ENCODE measurements at places on chromosomes 13 and 19.

DNA sequence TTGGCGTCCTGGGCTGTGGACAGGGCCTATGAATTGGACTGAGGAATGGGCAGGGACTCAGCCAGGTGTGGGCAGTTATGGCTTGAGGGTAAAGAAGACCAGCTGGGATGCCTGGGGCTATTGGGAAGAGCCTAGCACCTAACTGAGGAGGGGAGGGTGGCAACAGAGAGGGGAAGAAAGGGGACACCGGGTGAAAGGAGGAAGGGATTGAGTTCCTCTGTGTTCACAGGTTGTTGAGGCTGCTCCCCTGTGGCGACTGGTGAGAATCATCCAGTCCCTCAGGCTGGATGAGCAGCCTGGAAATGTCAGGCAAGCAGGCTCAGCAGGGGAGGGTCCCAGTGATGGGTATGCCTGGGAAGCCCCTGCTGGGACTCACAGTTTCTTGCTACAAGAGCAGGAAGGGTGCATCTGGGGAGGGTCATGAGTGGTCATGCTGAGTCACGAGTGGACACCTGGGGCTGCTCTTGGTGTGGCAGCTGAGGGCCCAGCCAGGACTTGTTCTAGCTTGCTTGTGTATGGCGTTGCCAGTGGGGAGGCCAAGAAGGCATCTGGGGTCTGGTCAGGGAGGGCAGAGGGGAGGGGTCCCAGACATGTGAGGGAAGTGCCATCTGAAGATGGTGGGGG lies 1.4 kb downstream of the ZNF324 start:
- DNase-seq, result no peak

GRCh38 chr13:107665926-107666458 lies 549.3 kb downstream of the LIG4 start:
- no peak for DNase-seq

DNA sequence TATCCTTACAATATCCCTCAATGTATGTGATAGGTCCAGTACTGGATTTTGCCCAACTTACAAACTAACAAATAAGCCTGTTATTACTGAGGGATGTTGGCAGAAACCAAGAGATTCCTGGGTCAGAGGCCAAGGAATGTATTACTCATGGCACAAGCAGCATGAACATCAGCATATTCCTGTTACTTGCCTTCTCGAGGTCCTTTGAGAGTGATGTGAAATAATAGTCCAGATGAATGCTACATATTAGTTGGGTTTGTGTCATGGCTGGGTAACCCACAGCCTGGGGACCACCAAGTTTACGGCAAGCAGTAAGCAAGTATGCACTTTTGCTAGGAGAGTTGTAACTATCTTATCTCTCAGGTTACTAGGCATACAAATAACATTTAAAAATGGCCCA lies 384.5 kb upstream of the GPC6 start:
- peak; percentile 6 for DNase-seq

DNA sequence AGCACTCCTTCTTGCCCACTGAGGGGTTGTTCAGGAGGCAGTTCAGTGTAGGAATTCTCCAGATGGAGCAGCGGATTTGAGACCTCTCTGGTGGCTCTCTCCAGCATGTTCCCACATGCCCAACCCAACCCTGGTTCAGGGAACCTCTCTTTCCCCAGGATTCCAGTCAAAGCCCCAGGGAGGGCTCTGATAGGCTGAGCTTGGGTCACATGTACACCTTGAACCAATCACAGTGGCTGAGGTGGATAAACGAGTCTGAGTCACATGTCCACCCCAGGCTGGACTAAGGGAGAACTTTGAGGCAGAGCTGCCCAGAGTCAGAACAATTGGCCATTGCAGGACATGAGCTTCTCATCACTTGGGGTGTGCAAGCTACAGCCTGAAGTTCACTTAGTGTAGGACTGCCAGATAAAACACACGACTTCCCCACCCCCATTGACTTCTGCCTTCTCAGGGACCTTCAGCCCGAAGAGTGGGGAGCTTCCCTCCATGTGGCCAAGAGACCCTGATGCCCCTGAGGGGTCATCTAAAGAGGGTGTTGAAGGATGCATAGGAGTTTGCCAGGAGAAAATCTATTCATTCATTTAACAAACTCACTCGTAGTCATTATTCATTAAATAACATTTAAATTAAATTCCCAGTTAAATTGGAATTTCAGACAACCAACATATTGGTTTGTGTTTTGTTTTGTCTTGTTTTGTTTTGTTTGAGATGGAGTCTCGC lies 4.0 kb upstream of the MAST3 start:
- no peak for DNase-seq

DNA sequence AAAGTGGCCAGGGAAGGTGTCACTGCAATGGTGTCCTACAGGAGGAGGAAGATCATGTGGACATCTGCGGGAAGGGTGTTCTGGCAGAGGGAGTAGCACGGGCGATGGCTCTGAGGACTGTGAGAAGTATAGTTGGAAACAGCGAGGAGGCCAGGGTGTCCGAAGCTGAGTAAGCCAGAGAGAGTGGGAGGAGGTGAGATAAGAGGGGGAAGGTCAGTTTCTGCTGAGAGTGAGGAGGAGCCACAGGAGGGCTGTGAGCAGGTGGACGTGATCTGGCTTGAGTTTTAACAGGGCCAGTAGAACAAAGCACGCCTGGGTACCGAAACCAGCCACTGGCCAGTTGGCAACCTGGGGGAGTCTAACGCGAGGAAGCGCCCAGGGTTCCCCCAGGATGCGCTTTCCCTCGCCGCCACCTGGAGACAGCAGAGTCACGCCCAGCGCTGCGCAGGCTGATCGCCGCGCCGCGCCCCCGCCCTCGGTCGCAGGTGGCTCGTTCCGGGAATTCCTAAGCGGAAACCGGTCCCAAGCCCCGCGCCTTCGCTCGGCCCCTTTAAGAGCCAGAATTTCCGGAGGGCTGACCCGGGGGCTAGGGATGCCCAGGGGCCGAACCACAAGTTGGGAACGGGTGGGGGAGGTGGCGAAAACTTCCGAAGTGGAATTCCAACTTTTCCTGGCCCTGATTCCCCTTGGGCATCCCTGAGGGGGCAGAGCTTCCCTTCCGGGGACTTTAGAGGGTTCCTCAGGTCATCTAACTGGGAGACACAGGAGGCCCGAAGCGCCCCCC lies 1.1 kb upstream of the LSR start:
- DNase-seq, result no peak

DNA sequence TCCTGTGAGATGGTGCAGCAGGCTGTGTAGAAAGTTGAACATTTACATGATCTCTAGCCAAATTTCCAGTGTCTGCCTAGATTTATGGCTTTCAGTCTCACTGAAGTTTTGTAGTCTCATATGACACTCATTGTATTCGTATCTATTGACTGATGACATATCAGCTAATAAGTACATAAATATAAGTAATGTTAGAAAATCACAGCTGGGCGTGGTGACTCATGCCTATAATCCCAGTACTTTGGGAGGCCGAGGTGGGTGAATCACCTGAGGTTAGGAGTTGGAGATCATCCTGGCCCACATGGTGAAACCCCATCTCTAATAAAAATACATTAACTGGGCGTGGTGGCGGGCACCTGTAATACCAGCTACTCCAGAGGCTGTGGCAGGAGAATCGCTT lies 54.7 kb upstream of the HTR2A start:
- no peak for DNase-seq

DNA sequence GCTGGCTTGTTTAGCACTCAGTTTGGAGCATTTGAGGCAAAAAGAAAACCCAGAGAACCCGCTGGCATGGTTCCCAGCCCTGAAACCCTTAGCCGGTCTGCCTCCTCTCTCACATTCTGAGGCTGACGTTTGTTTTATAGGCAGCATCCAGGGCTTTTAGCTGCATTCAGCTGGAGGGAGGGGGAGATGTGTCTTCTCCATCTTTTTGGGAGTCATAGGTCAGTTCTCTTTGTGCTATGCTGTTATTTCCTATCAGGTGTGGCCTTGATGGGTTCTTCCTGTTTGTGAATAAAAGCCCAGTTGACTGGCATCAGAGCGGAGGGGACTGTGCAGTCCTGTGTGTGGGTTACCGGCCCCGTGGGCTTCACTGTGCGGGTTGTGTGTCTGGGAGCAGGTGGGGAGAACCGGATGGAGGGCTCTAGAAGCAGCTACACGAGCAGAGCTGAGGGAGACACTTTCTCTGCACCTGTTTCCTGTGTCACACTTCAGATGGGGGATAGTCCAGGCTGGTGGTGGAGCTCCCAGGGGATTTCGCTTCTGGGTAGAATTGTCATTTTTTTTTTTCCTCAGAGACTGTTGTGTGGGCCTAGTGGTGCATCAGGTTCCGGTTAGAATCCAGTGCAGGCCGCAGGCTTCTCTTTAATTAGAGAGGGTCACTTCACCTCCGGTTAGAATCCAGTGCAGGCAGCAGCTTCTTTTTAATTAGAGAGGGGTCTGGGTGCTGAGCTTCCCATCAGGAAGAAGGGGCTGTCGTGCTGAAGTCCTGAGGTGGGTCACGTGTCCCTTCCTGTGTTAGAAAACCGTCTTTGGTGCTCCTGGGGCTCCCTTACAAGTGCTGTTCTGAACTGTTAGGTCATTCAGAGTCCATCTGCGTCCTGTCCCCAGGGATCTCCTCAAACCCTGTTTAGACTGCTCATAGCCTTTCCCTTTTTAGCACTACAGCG lies 69.6 kb downstream of the ARHGEF7 start:
- DNase-seq, result no peak

GRCh38 chr13:107065036-107065435 lies 497.1 kb upstream of the ARGLU1 start:
- no peak for DNase-seq

- peak; percentile 24 for DNase-seq
Observed at GRCh38 chr19:44808463-44809371, at the start of gene BCAM. TSS of gene BCAM (plus strand) at chr19:44809103. CDS start at chr19:44809125, 22 bp downstream.

- no peak for DNase-seq
Observed at GRCh38 chr19:18580311-18580710, 8.3 kb upstream of the REX1BD start.

GRCh38 chr19:15438124-15438496 lies 11.6 kb downstream of the WIZ start:
- no peak for DNase-seq

DNA sequence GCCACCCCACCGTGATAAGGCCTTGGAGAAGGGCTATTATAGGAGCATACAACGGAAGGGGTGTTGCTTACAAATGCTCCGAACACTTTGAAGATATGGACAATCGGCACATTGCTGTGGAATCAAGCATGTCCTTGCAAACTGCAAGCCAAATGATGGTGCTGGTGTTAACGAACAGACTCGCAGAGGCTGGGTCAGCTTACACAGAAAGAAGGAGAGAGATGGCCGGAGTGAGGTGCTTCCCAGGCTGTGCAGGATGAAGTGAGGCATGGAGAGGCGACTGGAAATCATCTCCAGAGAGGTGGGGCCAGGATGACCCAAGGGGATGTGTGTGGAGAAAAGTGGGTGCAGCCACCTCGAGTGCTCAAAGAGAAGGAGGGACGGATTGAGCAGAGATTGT lies 42.2 kb downstream of the HSPH1 start:
- no peak for DNase-seq

GRCh38 chr19:32921624-32922023 lies 50.1 kb downstream of the CEP89 start:
- no peak for DNase-seq
